H7 (cell line): ENCODE measurements at places on chromosomes 13 and 19. TPM values are rescaled to one million over a fixed set of nuclear protein-coding genes. Genes with fewer than 3 reads are reported as not detected.

Gene OSCAR
- total RNA-seq, result 0.66 and 1.8 TPM in 2 replicates

Gene CLEC4G
- total RNA-seq, result not detected in 2 replicates

Gene BCL2L12
- 34.3 and 42.5 TPM in 2 replicates for total RNA-seq

Gene CDKN2D
- total RNA-seq, result 4.7 and 5.6 TPM in 2 replicates

Gene CYP4F8
- total RNA-seq, result not detected in 2 replicates

Gene FUT1
- 6.1 and 8.2 TPM in 2 replicates for total RNA-seq

Gene PRKCG
- total RNA-seq, result 1.1 and 1.7 TPM in 2 replicates
